ENCODE measurements at places on chromosomes 7 and 10. TPM values are rescaled to one million over a fixed set of nuclear protein-coding genes. Genes with fewer than 3 reads are reported as not detected.

GRCh38 chr7:146772601-146773000 is 656.0 kb downstream of the CNTNAP2 start:
- no peak overlapping the region for H3K4me3 ChIP-seq
- H3K36me3 ChIP-seq: no peaks in the 10 kb centered on the region
- no peaks in the 10 kb centered on the region for H3K4me1 ChIP-seq
- H3K27ac ChIP-seq: no peak overlapping the region

KIAA1549 gene
- 1.7 TPM for total RNA-seq

DNA sequence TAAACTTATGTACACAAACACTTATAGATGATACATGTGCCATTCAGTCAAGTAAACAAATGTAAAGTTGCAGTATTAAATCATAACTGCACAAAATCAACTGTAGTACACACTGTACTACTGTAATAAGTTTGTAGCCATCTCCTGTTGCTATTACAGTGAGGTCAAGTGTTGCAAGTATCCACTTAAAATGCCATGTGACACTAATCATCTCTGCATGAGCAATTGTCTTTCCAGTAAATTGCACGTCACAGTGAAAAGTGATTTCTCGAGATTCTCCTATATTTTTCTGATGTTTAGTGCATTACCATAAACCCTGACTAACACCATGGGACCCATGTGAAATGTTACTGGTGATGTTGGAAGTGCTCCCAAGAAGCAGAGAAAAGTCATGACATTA is 293.3 kb upstream of the SP4 start:
- H3K27ac ChIP-seq: no peak overlapping the region
- peaks cover 6% of the 10 kb centered on the region for H3K27me3 ChIP-seq
- H3K4me1 ChIP-seq: no peaks in the 10 kb centered on the region
- DNase-seq: no peak
- no peak overlapping the region for H3K4me3 ChIP-seq

ZNF239 gene
- total RNA-seq: 1.3 TPM

GRCh38 chr7:100093498-100093897 is 4.7 kb downstream of the COPS6 start:
- DNase-seq: no peak
- H3K36me3 ChIP-seq: peaks cover 43% of the 10 kb centered on the region
- no peaks in the 10 kb centered on the region for H3K27me3 ChIP-seq
- no peak overlapping the region for H3K4me3 ChIP-seq
- no peak overlapping the region for H3K27ac ChIP-seq
- H3K4me1 ChIP-seq: peaks cover 69% of the 10 kb centered on the region

- H3K27me3 ChIP-seq: peaks cover 16% of the 10 kb centered on the region
- no peaks in the 10 kb centered on the region for H3K36me3 ChIP-seq
- peaks cover 56% of the 10 kb centered on the region for H3K4me1 ChIP-seq
- no peak for DNase-seq
Measured at GRCh38 chr10:5564537-5565204, 39.9 kb downstream of the CALML3 start.

GRK5 gene
- 28.1 TPM for total RNA-seq

DNA sequence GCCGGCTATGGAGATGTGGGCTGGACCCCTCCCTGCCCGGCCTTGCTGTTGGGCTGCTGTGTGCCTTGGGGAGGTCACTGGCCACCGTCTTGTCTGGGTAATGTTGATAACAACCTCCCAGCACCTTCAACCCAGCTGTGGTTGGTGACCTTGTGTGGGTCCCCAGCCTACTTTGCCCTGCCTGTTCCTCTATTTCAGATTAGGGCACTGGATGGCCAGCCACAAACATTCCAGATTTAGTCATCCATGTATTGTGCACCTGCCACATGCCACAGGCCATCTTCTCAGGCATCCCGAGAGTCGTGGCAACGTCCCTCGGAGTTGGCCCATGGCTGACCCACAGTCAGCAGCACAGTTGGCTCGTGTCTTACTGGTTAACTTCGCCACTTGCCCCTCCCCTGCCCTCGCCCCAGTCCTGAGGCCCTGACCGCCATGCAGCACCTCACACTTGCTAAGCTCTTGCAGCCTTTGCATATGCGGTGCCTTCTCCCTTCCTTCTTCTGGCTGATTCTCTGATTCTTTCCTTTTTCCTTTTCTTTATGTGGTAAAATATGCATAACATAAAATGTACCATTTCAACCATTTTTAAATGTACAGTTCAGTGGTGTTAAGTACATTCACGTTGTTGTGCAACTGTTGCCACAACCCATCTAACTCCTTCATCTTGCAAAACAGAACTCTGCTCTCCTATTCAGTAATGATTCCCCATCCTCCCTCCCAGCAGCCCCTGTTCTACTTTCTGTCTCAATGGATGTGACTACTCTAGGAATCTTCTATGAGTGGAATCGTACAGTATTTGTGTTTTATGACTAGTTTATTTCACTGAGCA is 60.6 kb downstream of the PRF1 start:
- DNase-seq: no peak
- no peak overlapping the region for H3K4me3 ChIP-seq
- no peak overlapping the region for H3K27ac ChIP-seq
- H3K27me3 ChIP-seq: no peaks in the 10 kb centered on the region

- H3K36me3 ChIP-seq: peaks cover 10% of the 10 kb centered on the region
- no peak overlapping the region for H3K4me3 ChIP-seq
- no peaks in the 10 kb centered on the region for H3K27me3 ChIP-seq
- H3K4me1 ChIP-seq: peaks cover 45% of the 10 kb centered on the region
Measured at GRCh38 chr10:110609605-110610004, 34.5 kb upstream of the RBM20 start.

SPDYE16 gene
- 0.58 TPM for total RNA-seq

LRRN3 gene
- total RNA-seq: 24.0 TPM

- H3K36me3 ChIP-seq: no peaks in the 10 kb centered on the region
- DNase-seq: no peak
- H3K27me3 ChIP-seq: no peaks in the 10 kb centered on the region
- no peak overlapping the region for H3K4me3 ChIP-seq
- H3K4me1 ChIP-seq: no peaks in the 10 kb centered on the region
- no peak overlapping the region for H3K27ac ChIP-seq
Measured at GRCh38 chr10:55734112-55734511, 626.9 kb downstream of the ZWINT start.

DNA sequence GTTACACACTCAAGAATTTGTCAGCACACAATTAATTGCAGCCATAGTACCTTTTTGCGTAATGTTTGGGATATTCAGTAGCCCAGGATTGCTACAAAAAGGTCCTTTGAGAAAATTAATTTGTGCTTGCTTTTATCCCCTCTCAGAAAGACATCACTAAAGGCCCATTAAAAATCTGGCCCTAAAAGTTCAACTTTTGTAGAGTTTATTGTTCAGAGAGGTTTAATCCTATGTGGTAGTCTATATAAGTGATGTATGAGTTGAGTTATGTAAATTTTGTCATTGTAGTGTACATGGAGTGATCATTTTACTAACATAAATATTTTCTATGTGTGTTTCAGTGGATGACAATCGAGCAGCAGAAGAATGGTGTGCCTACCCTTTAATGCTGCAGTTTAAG is 126.0 kb downstream of the LCOR start:
- DNase-seq: no peak
- H3K4me1 ChIP-seq: peaks cover 11% of the 10 kb centered on the region
- H3K27me3 ChIP-seq: no peaks in the 10 kb centered on the region
- no peak overlapping the region for H3K4me3 ChIP-seq
- H3K27ac ChIP-seq: no peak overlapping the region
- peaks cover 3% of the 10 kb centered on the region for H3K36me3 ChIP-seq

EIF5AL1 gene
- total RNA-seq: 0.07 TPM

DNA sequence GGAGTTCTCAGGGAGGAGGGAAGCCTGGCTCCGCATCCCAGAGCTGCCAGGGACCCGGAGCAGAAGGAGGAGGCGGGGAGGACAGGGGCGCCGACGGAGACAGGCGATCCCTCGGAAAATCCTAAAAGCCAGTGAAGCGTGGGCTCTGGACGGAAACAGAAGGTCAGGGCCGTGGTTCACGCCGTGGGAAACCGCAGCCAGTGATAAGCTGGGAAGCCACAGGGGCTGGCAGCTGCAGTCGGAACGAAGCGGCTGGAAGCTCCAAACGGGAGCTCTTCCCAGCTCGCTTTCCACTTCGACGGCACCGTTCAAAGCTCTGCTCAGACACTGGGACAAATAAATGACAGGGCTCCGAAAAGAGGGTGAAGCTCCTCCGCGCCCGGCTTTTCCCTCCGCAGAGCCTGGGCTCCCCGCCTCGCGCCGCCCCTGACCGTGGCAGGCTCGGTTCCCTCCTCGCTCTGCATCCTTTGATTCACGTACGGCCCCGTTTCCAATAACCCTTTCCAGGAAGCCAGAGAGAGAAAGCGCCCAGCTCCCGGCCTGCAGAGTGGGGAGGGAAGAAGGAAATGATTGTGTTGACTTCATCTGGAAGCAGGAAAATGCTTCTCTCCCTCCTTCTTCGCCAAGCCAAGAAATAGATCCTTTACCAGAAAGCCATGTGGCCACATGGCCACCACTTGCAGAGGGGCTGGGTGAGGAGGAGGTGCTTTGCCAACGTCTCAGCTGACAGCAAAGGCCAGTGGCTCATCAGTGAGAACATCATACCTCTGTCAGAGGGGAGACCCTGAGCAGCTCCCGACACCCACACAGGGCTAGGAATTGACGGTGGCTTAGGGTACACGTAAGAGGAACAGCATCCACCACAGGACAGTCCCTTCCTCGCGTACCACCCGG is 57.4 kb downstream of the ADRB1 start:
- peak; percentile 11 for DNase-seq
- no peaks in the 10 kb centered on the region for H3K36me3 ChIP-seq
- peak overlapping the region; percentile 84 for H3K4me3 ChIP-seq
- peaks cover 32% of the 10 kb centered on the region for H3K4me1 ChIP-seq
- H3K27ac ChIP-seq: no peak overlapping the region
- peaks cover 35% of the 10 kb centered on the region for H3K27me3 ChIP-seq

CCSER2 gene
- total RNA-seq: 93.7 TPM

GRCh38 chr7:2099048-2099957 is 133.4 kb downstream of the MAD1L1 start:
- H3K36me3 ChIP-seq: peaks cover 8% of the 10 kb centered on the region
- H3K27me3 ChIP-seq: no peaks in the 10 kb centered on the region
- DNase-seq: peak; percentile 53
- H3K4me1 ChIP-seq: peaks cover 48% of the 10 kb centered on the region
- H3K27ac ChIP-seq: no peak overlapping the region

- peak overlapping the region; percentile 71 for H3K4me3 ChIP-seq
- peaks cover 63% of the 10 kb centered on the region for H3K4me1 ChIP-seq
- peaks cover 2% of the 10 kb centered on the region for H3K36me3 ChIP-seq
- peak overlapping the region; percentile 14 for H3K27ac ChIP-seq
- peak; percentile 73 for DNase-seq
Measured at GRCh38 chr10:102410429-102411073, 8.0 kb downstream of the PSD start.

TRIM73 gene
- 10.6 TPM for total RNA-seq

- no peak for DNase-seq
- H3K36me3 ChIP-seq: no peaks in the 10 kb centered on the region
- no peaks in the 10 kb centered on the region for H3K27me3 ChIP-seq
- peaks cover 25% of the 10 kb centered on the region for H3K4me1 ChIP-seq
Measured at GRCh38 chr10:45427262-45427969, 53.4 kb downstream of the ALOX5 start.

CREM gene
- total RNA-seq: 215 TPM

DNA sequence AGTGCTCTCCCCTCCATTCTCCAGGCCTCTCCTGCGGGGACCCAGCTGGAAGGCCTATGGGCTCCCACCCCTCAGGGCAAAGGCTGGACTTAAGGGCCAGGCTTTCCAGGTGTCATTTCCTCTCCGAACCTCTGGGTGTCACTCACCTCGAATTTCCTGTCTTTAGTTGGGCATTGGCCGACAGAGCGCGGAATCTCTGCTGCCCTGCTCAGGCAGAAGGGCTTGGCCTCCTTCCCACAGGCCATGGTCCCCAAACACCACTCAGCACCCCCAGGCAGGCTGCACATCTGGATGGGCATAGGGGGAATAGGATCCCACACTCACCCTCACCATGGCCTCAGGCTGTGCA is 212.9 kb downstream of the CCSER2 start:
- H3K4me3 ChIP-seq: peak overlapping the region; percentile 71
- no peak overlapping the region for H3K27ac ChIP-seq
- DNase-seq: no peak
- no peaks in the 10 kb centered on the region for H3K36me3 ChIP-seq
- peaks cover 34% of the 10 kb centered on the region for H3K27me3 ChIP-seq

ATOH7 gene
- total RNA-seq: not detected

- peaks cover 12% of the 10 kb centered on the region for H3K4me1 ChIP-seq
- H3K36me3 ChIP-seq: no peaks in the 10 kb centered on the region
- H3K27me3 ChIP-seq: no peaks in the 10 kb centered on the region
- H3K27ac ChIP-seq: no peak overlapping the region
Measured at GRCh38 chr7:44109991-44110390, 5.8 kb downstream of the AEBP1 start.

DNA sequence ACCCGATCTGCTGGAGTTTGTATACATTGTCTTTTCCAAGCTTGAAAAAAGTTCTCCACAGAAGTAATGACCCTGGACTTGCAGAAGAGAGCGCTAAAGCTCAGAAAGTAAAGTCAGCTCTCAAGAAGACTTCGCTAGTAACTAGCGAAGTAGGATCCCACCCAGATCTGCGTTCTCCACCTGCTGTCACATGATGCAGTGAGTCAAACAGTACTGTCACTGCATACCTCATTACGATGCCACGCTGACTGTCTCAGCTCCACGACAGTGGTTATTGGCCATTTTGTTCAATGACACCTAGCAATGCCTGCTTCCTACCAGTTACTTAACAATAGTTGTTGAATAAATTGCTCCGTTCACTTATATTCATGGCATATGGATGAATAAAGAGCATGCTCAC is 29.7 kb upstream of the SEC61G start:
- no peaks in the 10 kb centered on the region for H3K4me1 ChIP-seq
- H3K27me3 ChIP-seq: peaks cover 33% of the 10 kb centered on the region
- DNase-seq: peak; percentile 39
- no peak overlapping the region for H3K27ac ChIP-seq
- H3K4me3 ChIP-seq: no peak overlapping the region

DNA sequence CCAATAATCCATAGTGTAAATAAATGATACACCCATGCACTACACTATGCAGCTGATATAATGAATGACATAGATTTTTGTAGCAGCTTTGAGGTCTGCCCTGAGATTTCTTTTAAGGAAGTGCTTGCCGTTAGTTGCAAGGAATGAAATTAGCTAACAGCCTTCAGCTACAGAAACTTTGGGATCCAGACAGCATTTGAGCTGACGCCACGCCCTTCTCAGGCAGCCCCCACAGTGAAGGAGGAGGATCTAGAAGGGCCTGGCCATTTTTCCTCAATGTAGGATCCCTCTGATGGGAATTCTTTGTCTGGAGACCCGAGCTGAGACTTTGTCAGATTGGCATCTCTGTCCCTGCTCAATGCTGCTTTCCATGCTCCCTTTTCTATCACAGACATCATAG is 6.1 kb upstream of the PDK4 start:
- H3K27ac ChIP-seq: no peak overlapping the region
- DNase-seq: no peak
- H3K27me3 ChIP-seq: peaks cover 7% of the 10 kb centered on the region
- H3K4me3 ChIP-seq: no peak overlapping the region

SPAM1 gene
- not detected for total RNA-seq

GRCh38 chr10:60362461-60362860 is 27.2 kb downstream of the ANK3 start:
- no peak overlapping the region for H3K27ac ChIP-seq
- H3K36me3 ChIP-seq: no peaks in the 10 kb centered on the region
- H3K4me3 ChIP-seq: no peak overlapping the region
- no peaks in the 10 kb centered on the region for H3K4me1 ChIP-seq
- DNase-seq: no peak
- H3K27me3 ChIP-seq: no peaks in the 10 kb centered on the region

CADPS2 gene
- not detected for total RNA-seq

GRCh38 chr10:6950133-6950532 is 370.1 kb upstream of the PRKCQ start:
- no peak overlapping the region for H3K4me3 ChIP-seq
- H3K27me3 ChIP-seq: no peaks in the 10 kb centered on the region
- peaks cover 9% of the 10 kb centered on the region for H3K4me1 ChIP-seq
- no peak for DNase-seq
- H3K36me3 ChIP-seq: no peaks in the 10 kb centered on the region

GRCh38 chr10:91340613-91341362 is 69.4 kb upstream of the HECTD2 start:
- H3K4me3 ChIP-seq: no peak overlapping the region
- H3K36me3 ChIP-seq: no peaks in the 10 kb centered on the region
- no peaks in the 10 kb centered on the region for H3K27me3 ChIP-seq
- no peaks in the 10 kb centered on the region for H3K4me1 ChIP-seq

Measured in activated T-cell treated with anti-CD3 and anti-CD28 coated beads, Interleukin-2, amount 50 U/mL, for 72 hours (primary cell).